ENCODE measurements at places on chromosomes 1 and 21. TPM values are rescaled to one million over a fixed set of nuclear protein-coding genes. Genes with fewer than 3 reads are reported as not detected.

Gene SHISAL2A
- 0.23 TPM for total RNA-seq

Gene SPATC1L
- total RNA-seq, result 0.26 TPM

Gene CD53
- 0.49 TPM for total RNA-seq

Gene COL9A2
- 2.9 TPM for total RNA-seq

Gene FMOD
- total RNA-seq, result not detected

Gene ENO1
- 2,480 TPM for total RNA-seq

Gene PRAMEF10
- total RNA-seq, result not detected

Gene ZDHHC18
- 45.4 TPM for total RNA-seq

Gene CFAP74
- not detected for total RNA-seq

Gene MATN1
- 0.59 TPM for total RNA-seq

Gene MX1
- 7.8 TPM for total RNA-seq

Gene CSMD2
- not detected for total RNA-seq

Gene LAMC2
- total RNA-seq, result 8.3 TPM

Gene RERE
- 217 TPM for total RNA-seq

Gene COA6
- 50.1 TPM for total RNA-seq

Gene LRRC7
- not detected for total RNA-seq

Gene APCS
- 0.33 TPM for total RNA-seq

Gene URB1
- 18.1 TPM for total RNA-seq

Gene CHI3L1
- total RNA-seq, result 0.10 TPM

Gene DEDD
- 42.5 TPM for total RNA-seq

Gene HPCA
- total RNA-seq, result 1.2 TPM

Gene SLFNL1
- total RNA-seq, result 0.10 TPM

Gene MAP3K21
- 3.1 TPM for total RNA-seq

Gene WNT3A
- total RNA-seq, result not detected

Gene GUCA2A
- not detected for total RNA-seq

Gene CYP4B1
- not detected for total RNA-seq

Gene VHLL
- 0.28 TPM for total RNA-seq

Gene DTL
- total RNA-seq, result 26.7 TPM

Gene WLS
- total RNA-seq, result 29.6 TPM

Gene CD52
- 1.6 TPM for total RNA-seq

Gene FMO1
- not detected for total RNA-seq

Gene GSTM1
- total RNA-seq, result not detected

Gene ANKRD65
- 1.9 TPM for total RNA-seq

Gene XCL1
- total RNA-seq, result not detected

Gene LHX8
- not detected for total RNA-seq

Gene RCAN1
- total RNA-seq, result 13.5 TPM

Gene GUK1
- total RNA-seq, result 188 TPM

Gene NUP210L
- total RNA-seq, result 0.05 TPM

Gene SLAMF8
- total RNA-seq, result not detected

Gene SERPINC1
- total RNA-seq, result 0.64 TPM

Gene MANEAL
- total RNA-seq, result 29.7 TPM

Gene SHE
- 0.03 TPM for total RNA-seq

Gene ALDH4A1
- 21.7 TPM for total RNA-seq

Gene SLAMF9
- total RNA-seq, result not detected

Gene CIART
- 3.4 TPM for total RNA-seq

Gene NHLH1
- total RNA-seq, result 0.18 TPM

Gene SRSF4
- 77.5 TPM for total RNA-seq

Gene LYST
- total RNA-seq, result 75.2 TPM

Gene OR2L2
- total RNA-seq, result not detected

All from Panc1 (cell line).